ENCODE measurements at places on chromosomes 3 and 15. TPM values are rescaled to one million over a fixed set of nuclear protein-coding genes. Genes with fewer than 3 reads are reported as not detected.

OR5H14 gene
- not detected for total RNA-seq

DET1 gene
- total RNA-seq: 5.8 TPM

CHDH gene
- total RNA-seq: 1.7 TPM

HES1 gene
- total RNA-seq: 10.2 TPM

GHRL gene
- not detected for total RNA-seq

NR2E3 gene
- total RNA-seq: 0.19 TPM

ZBBX gene
- not detected for total RNA-seq
